Stimulated activated CD4-positive, alpha-beta T cell treated with anti-CD3 and anti-CD28 coated beads, TNF-alpha, amount 100 ng/mL, for 48 hours (primary cell): ENCODE measurements at places on chromosomes 11 and 22.
A peak's percentile ranks its signal among the peaks of the same experiment; 100 is the strongest.

- DNase-seq = no peak
These were observed 67.8 kb downstream of the GGTLC2 start for GRCh38 chr22:22712092-22712658.

- no peak for DNase-seq
These were observed 5.3 kb upstream of the CHADL start for GRCh38 chr22:41245917-41246499.

DNA sequence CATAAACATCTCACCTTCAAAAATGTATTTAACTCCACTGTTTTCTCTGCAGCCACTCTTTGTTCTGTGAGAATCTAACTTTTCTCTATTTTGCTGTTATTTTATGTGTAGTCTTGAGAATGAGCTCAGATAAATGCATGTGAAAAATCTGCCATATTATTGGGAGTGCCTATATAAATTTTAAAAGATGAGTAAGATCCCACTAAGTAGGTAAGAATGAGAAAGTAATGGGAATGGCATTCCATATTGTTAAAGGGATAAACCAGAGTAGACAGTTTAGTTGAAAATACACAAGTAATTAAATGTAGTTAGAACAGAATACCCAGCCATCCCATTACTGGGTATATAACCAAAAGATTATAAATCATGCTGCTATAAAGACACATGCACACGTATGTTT, 817.2 kb downstream of the FAM181B start:
- DNase-seq = no peak

DNA sequence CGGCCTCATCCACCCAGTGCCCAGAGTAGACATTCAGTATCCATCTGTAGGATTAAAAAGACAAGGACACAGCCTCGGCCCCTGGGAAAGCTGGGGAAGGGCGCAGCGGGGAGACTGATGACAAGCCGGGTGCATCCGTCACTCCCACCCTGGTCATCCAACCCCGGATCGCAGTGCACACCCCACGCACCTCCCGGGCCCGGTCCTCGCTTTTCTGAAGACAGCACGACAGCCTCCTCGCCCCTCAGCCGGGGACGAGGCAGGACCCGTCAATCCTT, 1.1 kb downstream of the FCHSD2 start:
- DNase-seq = no peak

DNA sequence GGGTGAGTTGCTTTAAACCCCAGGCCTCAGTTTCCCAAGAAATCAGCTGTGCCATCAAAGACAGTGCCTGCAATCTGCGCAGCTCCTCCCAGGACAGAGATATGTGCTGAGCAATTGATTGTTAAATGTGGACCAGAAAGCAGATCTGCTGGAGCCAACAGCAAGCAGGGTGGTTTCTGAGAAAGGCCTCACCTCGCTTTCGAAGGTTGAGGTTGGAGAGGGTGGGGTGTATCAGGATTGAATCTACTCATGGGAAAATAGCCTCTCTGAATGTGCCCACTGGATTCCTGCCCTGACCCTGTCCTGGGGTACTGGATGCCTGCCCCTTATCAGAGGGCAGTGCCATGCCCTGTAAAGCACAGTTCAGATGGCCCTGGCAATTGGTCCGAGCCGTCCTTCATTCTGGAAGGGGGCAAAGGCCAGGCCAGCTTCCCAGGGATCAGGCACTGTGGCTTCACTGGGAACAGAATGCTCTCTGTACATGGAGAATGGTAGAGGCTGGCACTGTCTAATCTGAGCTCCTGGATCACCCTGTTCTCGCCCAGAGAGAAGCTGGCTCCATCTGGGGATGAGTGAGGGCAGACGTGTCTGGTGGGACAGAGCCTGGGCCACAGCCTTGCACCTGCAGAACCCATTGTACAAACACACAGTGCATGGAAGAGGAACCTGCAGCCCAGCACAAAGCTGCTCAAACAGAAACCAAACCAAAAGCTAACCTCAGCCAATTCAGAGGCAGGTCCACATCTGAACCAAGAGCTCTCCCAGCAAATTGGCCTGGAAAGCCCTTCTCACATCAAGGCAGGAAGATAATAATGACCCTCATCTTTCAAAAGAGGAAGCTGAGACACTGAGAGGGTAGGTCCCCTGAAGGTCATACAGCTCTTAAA, 15.2 kb downstream of the DHCR7 start:
- no peak for DNase-seq

GRCh38 chr11:44803009-44803408, 76.2 kb downstream of the TSPAN18 start:
- no peak for DNase-seq

GRCh38 chr22:40175611-40176244, 2.0 kb upstream of the TNRC6B start:
- DNase-seq = no peak

- DNase-seq = no peak
These were observed 43.0 kb downstream of the RASSF10 start for GRCh38 chr11:13052130-13052571.

- DNase-seq = no peak
These were observed 166.8 kb upstream of the MTNR1B start for GRCh38 chr11:92802644-92803043.

GRCh38 chr11:33040033-33040861, 875 bp downstream of the TCP11L1 start:
- peak; percentile 39 for DNase-seq

DNA sequence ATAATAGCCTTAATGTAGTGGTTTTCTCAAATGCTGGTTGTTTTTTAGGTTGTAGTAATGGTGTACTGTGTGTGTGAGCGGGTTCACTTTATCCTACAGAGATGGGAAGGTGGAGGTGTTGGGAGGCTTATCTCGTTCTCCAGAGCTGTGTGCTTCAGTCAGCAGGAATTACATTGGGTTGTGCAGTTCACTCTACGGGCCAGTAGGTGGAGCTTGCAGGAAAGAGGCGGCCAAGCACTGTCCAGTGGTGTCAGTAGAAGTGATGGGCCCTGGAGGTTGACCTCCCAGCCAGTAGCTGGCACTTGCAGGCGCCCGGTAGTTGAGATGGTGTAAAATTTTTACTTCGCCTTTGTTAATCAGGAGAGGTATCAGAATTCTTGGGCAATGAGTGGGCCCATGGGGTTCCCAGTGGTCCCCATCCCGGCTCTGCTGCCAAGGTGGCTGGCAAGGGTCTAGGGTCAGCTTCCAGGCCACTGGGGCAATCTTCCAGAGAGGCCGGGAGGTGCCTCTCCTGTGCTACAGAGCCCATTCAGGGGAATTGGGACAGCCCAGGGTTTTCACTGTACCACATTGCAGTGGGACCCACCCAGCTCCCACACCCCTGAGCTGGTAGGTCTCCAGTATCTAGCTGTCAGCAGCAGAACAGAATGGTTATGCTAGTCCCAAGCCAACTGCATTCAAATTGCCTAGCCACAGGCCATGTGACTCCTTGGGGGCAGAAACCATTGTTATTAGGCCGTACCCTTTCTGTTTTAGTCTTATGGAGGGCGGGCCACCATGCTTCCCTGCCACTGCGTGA, 43.9 kb downstream of the BIRC2 start:
- DNase-seq = no peak

DNA sequence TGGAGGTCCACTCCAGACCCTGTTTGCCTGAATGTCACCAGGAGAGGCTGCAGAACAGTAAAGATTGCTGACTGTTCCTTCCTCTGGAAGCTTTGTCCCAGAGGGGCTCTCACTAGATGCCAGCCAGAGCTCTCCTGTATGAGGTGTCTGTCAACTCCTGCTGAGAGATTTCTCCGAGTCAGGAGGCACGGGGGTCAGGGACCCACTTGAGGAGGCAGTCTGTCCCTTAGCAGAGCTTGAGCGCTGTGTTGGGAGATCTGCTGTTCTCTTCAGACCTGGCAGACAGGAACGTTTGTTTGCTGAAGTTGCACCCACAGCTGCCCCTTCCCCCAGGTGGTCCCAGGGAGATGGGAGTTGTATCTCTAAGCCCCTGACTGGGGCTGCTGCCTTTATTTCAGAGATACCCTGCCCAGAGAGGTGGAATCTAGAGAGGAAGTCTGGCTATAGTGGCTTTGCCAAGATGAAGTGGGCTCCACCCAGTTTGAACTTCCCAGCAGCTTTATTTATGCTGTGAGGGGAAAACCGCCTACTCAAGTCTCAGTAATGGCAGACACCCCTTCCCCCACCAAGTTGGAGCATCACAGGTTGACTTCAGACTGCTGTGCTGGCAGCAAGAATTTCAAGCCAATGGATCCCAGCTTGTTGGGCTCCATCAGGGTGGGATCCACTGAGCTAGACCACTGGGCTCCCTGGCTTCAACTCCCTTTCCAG, 99.4 kb downstream of the PDE3B start:
- no peak for DNase-seq

DNA sequence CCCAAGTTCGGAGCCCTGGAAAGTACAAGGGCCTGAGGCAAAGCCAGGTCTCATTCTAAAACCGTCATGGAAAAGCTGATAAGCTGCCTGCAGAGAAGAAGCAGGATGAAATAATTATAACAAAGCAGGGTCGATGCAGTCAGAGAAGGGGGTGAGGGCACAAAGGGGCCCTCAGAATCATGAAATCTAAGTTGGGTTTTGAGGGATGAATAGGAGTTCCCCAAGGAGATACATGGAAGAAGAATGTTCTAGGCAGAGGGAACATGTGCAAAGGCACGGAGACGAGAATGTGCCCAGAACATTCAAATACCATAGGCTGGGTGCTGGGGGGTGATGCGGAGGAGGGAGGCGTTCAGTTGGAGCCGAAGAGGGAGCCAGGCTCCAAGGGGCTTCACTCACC, 25.0 kb downstream of the IGLL1 start:
- DNase-seq = no peak

GRCh38 chr11:34173050-34173449, 67.6 kb downstream of the NAT10 start:
- DNase-seq = no peak

- no peak for DNase-seq
These were observed 21.7 kb upstream of the PRDM10 start for GRCh38 chr11:130024361-130024760.

GRCh38 chr11:104033134-104033533, 3.3 kb upstream of the DDI1 start:
- DNase-seq = no peak

DNA sequence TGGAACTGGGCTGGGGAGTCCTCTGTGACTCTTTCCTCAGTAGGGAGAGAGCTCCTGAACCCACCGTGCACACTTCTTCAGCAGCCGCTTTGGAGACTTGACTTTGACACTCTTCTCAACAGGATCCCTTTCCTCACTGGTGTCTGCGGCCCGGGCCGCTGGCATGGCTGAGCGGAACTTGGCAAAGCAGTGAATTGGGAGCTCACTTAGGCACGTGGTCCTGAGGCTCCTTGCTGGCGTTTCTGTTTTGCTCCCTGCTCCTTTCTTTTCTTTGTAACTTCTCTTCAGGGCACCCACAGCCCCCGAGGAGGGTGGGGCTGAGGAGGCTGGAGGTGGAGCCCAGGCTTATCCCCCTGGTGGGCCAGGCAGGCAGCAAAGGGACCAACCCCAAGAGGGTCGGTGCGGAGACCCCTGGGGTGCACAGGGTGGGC, 8.4 kb upstream of the KCNQ1OT1 start:
- DNase-seq = no peak

GRCh38 chr11:93468290-93468689, 74.9 kb downstream of the SMCO4 start:
- no peak for DNase-seq

DNA sequence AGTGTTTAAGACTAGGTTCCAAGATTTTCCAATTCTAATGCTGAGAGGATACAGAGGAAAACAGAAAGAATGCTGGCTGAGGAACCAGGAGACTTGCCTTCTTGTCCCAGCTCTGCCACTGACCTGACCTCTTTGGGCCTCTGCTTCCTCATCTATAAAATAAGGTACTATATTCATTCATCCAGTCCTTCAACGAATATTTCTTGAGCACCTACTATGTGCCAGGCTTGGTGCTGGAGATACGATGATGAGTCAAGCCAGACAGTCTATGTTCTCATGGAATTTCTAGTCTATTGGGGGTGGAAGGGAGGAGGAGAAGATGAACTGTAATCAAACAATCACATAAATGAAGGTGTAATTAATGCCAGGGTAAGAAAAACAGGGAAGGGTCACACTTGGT, 27.8 kb upstream of the UPB1 start:
- DNase-seq = no peak

DNA sequence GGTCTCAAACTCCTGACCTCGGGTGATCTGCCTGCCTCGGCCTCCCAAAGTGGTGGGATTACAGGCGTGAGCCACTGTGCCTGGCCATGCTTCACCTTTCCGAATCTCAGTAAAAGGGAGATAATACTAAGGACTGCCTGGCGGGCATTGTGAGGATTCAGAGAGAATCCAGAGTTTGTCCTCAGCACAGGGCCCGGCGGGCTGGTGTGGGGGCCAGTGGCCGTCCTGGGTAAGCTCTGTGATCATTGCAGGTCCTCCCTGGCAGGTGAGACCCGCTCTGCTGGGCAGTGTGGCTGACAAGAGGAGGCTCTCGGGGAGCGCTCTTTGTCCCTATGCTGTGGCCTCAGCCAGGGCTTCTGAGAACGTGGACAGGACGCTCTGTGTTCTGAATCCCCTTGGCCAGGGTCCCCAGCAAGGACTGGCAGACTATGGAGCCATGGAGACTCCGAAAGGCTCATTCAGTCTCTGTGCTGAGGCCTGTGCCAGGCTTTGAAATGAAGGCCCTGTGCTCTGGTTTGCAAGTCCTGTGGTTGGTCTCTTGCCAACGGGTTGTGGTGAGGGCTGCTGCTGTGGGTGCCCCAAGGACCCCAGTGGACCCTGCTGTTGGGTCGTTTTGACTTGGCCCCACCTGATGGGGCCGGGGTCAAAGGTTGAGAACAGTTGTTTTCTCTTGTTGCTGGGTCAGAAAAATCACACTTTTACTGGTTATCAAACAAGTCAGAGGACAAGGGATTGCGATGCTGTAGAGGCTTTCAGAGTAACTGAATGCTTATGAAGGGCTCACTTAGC, 2.1 kb downstream of the TPCN2 start:
- DNase-seq = no peak

DNA sequence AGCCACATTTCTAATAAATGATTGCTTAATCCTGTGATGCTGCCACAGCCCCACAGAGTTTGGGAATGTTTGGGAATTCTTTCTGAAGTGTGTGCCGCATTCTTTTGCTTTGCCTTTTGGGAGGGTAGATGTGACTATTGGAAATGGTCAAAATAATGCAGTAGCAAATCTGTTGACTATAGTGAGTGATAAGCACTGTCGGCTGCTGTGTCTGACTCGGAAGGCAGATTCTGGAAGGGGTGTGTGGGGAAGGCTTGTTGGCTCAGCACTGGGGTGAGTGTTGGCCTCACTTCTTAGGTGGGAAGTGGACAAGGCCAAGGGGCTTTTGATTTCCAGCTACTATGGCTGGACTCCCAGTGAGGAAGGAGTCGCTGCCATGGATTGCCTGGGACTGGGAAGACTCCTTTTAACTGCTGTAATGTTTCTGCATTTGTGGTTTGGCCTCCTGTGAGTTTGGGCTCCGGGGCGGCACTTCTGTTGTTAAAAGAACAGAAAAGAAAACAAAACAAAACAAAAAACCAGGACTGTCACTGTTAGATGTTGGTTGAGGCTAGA, 20.1 kb downstream of the ZBTB16 start:
- DNase-seq = no peak

DNA sequence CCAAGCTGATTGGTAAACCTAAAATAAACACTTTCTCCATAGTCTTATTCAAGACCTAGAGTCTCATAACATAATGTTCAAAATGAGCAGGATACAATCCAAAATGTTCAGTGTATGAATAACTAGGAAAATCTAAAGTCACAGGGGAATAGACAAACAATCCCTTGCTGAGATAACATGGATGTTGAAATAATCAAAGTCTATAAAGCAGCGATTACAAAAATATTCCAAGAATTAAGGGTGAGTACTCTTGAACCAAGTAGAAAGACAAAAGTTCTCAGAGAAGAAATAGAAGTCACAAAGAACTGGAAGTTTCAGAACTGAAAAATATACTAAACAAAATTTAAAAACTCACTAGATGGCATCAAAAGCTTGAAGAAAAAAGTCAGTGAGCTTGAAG, 561.0 kb downstream of the INSC start:
- DNase-seq = no peak

- DNase-seq = no peak
These were observed 64.9 kb upstream of the CHRM4 start for GRCh38 chr11:46456269-46457001.
